Hematopoietic multipotent progenitor cell treated with erythropoietin and hydrocortisone succinate and interleukin-3 and kit ligand, for 15 days (in vitro differentiated cells): ENCODE measurements at places on chromosomes 2 and 18.
A peak's percentile ranks its signal among the peaks of the same experiment; 100 is the strongest.

GRCh38 chr2:238053191-238053776, 7.5 kb upstream of the SCLY start:
- DNase-seq, result peak; percentile 35

- DNase-seq, result no peak
Observed at GRCh38 chr2:40348665-40349064, 103.2 kb downstream of the SLC8A1 start.

DNA sequence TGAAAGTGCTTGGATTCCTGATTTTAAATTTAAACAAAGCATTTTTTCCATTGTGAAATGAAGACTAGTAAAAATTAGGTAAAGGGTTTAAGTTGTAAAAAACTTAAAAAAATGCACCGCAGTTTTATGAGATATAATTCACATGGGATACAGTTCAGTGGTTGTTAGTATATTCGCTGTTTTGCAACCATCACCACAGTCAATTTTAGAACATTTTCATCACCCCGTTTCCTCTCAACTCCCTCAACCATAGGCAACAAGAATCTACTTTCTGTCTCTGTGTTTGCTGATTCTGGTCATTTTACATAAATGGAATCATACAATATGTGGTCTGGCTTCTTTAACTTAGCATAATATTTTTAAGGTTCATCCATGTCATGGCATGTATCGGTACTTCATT, 4.0 kb downstream of the DGKD start:
- no peak for DNase-seq

DNA sequence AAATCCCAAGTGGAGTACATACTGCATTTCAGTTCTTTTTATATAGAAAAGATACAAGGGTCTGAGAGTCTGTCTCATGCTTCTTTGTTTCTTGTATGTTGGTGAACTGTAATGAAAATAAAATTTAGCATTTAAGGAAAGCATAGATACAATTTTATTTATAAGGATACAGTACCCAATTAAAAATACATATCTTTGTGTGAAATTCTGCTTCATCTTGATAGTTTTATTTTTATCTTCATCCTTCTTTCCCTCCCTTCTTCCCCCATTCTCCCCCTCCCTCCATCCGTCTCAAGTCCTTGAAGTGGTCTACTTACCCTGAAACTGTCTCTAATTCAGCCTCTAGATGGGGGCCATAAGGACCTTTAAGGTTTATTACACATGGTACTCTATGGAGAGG, 359.8 kb downstream of the CDH7 start:
- DNase-seq, result no peak

DNA sequence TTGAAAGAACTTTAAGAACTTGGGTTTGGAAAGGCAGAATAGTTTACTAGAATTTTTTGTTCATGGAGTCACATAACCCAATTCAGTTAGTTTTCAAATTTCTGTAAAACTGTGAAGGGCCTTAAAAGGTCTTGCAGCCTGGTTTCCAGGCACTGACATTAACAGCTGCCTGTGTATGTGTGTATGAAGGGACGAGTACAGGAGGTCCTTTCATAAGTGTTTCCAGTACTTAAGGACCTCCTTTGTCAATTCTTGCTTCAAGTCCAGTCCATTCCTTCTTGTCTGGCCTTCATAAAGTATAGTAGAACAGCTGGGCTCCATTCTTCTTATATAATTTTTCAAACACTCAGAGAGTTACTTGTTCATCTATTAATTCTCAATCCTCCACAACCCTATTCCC, 136.5 kb downstream of the NR4A2 start:
- DNase-seq, result no peak

GRCh38 chr2:204477358-204477950, 67.8 kb upstream of the PARD3B start:
- DNase-seq, result no peak

DNA sequence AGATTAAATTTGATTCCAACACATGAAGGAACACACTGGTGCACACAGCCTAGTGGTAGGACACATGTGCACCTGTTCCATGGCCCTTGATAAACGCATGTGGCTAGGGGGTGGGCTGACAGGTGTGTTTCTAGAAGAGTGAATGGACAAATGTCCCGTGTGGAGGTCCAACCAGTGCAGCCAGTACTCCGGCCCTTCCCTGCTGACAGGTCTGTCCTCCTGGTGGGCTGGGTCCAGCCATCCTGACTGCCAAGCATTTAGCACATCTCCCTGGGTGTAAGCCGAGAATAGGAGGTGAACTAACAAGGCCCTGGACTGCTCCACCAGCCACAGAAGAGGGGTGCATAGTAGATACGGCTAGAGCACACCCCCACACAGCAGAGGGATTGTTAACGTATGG, 258.7 kb upstream of the RAB6C start:
- DNase-seq, result no peak
